Stimulated activated CD4-positive, alpha-beta T cell treated with anti-CD3 and anti-CD28 coated beads, Interleukin-15, amount 100 ng/mL, for 1 hour (primary cell): ENCODE measurements at places on chromosomes 13 and 19.

GRCh38 chr13:58018865-58019264, 387.3 kb downstream of the PCDH17 start:
- no peak for DNase-seq

DNA sequence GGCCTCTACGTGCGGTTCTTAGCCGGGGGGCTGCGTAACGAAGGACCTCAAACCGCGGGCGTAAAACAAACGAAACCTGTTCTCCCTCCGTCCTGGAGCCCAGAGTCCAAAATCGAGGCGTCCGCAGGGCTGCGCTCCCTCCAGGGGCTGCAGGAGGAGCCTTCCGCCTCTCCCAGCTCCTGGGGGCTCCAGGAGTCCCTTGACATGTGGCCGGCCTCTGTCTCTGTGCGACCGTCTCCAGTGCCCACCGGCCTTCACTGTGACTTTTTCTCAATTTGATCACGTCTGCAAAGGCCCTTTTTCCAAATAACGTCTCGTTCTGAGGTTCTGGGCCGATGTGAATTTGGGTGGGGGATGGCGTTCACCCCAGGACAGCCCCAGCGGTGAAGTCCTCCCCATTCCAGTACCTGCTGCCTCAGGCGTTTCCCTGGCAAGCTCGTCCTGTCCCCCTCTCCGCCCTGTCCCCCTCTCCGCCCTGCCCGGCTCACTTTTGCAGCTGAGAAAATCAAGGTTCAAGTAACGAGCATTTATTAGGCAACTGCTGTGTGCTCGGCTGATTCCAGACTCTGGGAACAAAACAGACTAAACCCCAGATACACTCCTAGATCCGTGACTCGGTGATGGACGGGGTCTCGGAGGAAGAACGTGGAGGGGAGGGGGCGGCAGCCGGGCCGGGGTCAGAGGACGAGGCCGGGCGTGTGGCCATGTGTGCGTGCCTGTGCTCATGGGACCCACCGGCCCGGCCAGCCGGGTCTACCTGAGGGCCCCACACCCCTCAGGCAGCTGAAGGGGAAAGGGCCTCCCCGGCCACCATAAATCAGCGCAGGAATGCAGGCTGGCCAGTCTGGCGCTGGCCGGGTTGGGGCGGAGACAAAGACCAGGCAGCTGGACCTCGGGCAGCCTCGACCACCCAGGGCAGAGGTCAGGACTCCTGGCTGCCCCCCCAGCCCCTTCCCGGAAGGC, 28.1 kb upstream of the WDR18 start:
- no peak for DNase-seq

GRCh38 chr13:98039964-98040363, 86.5 kb downstream of the IPO5 start:
- no peak for DNase-seq

DNA sequence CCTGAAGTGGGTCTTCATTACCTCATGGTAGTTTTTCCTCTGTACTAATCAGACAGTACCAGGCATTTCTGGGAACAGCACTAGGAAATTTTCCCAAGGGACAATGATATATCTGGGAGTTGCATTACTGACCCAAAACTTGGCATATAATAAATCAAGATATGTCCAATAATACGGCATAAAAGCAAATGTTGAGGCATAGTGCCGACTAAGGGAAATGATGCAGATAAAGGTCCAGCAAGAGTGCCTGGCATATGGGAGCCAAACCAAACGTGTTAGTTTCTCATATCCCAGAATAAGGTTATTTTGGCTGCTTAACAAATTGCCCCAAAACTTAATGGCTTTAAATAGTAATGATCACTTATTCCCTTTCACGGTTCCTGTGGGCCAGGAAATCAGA, 12.1 kb upstream of the TDRD3 start:
- no peak for DNase-seq

- no peak for DNase-seq
These were observed 17.2 kb upstream of the GJB2 start for GRCh38 chr13:20209948-20210347.

- no peak for DNase-seq
These were observed 6.4 kb upstream of the PDE4C start for GRCh38 chr19:18232540-18233223.

DNA sequence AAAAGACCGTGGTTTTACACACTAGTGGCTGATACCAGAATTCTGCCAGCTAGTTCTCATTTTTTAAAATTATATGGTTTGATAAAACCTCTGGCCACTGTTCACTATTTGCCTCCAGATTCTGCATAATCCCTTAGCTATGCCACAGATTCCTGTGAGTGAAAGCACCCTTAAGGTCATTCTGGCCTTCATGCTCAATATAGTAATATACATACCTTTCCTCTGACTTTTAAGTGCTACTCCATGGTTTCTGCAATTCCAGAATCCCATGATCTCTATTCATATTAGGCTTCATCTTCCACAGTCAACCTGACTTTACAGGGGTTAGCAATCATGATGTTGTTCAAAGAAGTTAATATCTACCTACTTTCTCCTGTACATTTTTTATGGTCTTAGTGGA, 274.1 kb upstream of the EDNRB start:
- DNase-seq, result no peak

DNA sequence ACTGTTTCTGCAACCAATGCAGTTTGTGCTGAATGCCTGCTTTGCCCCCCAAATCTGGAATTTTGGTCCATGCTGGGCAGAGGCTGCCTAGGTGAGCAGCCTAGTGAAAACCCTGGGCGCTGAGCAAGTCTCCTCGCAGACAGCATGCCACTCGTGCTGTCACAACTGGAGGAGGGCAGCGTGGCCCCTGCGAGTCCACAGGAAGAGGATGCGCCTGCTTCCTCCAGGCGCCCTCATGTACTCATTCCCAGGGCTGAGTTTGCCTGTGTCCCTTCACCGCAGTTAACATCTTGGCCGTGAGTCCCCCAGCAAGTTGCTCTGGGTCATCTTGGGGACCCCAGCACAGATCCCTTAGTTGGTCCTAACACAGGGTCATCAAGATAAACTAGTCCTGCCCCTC, 26.2 kb upstream of the TMEM160 start:
- no peak for DNase-seq

DNA sequence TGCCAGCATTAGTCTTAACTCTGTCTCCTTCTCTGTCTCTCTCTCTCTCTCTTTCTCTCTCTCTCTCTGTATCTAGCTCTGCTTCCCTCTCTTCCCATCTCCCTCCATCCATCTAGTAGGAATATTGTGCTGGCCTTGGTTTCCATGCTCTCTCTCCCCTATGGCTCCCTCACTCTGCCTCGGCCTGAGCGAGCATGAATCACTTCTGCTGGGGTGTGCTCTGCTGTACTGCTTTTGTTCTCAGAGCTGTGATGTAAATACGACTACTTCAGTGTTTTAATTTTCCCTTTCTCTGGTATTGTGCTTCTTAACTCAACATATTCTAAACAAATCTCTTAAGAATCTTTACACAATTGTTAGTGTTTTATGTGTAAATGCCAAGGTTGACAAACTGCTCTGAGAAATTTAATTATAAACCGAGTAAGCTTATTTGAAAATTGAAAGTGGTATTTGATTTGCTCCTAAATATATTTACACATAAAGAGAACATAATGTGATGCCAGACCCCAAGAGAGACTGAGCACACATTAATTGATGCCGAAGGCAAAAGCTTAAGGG, 211.5 kb upstream of the KL start:
- no peak for DNase-seq

DNA sequence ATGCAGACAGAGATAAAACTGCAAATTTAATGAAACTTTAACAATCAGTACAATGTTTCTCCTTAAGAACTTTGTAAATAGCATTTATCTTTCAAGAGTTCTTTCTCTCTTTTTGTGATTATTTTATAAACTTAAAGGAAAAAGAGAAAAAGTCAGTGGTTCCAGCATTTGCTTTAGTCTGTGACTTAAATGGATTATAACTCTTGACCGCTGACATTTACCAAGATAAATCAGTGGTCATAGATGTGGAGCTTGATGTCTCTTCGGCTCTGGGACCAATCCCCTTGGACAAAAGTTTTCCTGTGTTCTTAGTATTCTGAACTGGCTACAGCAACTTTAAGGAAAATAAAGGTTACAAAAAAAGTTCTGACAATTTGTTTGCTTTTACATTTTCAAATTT, 162.6 kb downstream of the TM9SF2 start:
- DNase-seq, result no peak

- no peak for DNase-seq
These were observed 43.2 kb downstream of the CCNA1 start for GRCh38 chr13:36475468-36475867.

DNA sequence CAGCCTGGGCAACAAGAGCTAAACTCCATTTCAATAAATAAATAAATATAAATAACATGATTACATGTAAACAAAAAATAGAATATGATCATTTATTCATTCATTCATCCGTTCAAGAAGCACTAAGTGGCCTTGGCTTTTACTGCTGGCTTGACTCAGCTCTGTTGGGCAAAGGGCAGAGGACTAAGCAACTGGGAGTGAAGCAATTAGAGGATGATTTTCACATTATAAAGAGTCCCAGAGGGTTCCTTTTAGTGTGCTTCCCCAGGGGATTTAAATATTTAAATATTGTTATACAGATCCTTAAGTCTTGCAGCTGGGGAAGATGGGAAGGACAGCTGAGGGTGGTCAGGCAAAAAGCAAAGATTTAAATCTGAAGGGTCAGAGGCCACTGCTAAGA, 34.9 kb upstream of the FLT1 start:
- no peak for DNase-seq
